Mesenchymal stem cell (in vitro differentiated cells and primary cell): ENCODE measurements at places on chromosomes 2 and 18.

DNA sequence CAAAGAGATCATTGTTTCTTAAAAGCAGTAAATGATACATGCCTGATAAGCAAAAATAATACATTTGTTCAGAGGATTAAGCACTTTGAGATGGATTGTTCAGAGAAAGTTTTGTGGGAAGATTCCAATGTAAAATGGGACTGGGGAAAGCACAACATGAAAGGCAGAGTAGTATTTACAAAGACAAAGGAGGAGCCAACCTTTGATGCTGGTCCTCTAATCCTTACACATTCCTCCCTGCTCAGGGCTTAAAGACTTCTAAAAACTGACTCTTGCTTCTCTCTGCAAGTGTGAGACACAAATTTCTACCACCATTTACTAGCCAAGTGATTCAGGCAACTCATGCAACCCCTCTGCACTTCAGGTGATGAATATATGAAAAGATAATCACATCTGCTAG, 47.2 kb upstream of the REG3G start:
- no peak overlapping the region for H3K4me3 ChIP-seq
- DNase-seq: no peak
- H3K27ac ChIP-seq: no peak overlapping the region
- no peaks in the 10 kb centered on the region for H3K27me3 ChIP-seq
- H3K4me1 ChIP-seq: no peaks in the 10 kb centered on the region

GRCh38 chr18:69574401-69574800, 173.7 kb downstream of the DOK6 start:
- H3K27me3 ChIP-seq: no peaks in the 10 kb centered on the region
- H3K4me1 ChIP-seq: no peaks in the 10 kb centered on the region
- H3K27ac ChIP-seq: no peak overlapping the region

DNA sequence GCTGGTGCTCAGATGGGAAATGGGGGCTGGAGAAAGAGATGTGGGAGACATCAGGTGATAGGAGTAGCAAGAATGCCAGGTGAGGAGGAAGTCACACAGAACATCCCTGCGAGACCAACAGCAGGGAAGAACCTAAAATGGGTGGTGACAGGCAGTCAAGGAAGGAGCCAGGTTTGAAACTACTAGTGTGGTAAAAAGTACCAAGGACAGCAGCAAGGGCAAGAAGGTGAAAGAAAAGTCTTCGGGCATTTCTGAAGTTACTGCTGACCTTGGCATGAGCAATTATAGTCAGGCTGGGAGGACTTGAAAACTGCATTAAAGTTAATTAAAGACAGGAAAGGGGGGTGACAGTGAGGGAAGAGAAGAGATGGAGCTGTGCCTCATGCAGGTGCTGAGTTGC, 410.4 kb downstream of the RAD51AP2 start:
- peak; percentile 25 for DNase-seq
- no peaks in the 10 kb centered on the region for H3K36me3 ChIP-seq
- H3K27me3 ChIP-seq: no peaks in the 10 kb centered on the region
- H3K27ac ChIP-seq: no peak overlapping the region
- H3K4me3 ChIP-seq: no peak overlapping the region

DNA sequence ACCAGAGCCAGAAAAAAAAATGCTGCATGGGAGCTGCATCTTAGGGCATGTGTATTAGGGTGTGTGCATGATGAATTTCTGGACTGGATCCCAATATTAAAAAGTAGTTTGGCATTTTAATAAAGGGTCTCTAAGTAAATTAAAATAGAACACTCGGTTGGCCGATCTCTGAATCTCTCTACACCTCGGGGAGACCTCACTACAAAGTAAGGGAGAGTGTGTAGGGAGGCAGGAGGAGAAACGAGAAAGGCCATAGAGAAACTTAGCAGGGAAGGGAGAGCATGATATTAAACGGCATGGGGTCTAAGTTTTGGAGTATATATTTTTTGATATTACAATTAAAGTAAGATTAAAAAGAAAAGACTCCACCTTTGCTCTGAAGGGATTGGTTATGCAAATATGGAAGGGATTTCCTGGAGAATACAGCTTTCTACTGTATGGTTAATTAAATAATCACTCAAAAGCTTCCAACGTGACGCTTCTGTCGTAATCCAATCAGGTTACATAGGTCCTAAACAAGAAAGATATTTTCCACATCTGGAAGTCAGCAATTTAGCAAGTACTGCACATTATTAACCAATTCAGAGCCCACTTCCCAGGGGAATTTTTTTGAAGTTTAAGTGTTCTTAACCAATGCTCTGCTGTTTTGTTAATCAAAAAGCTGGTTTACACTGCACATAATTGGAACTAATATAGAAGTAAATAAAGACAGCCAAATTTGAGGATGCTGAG, 1.0 kb upstream of the ZEB2 start:
- H3K27me3 ChIP-seq: no peaks in the 10 kb centered on the region
- H3K27ac ChIP-seq: no peak overlapping the region
- DNase-seq: peak; percentile 76
- H3K4me1 ChIP-seq: peaks cover 5% of the 10 kb centered on the region
- no peak overlapping the region for H3K4me3 ChIP-seq
- no peaks in the 10 kb centered on the region for H3K36me3 ChIP-seq

DNA sequence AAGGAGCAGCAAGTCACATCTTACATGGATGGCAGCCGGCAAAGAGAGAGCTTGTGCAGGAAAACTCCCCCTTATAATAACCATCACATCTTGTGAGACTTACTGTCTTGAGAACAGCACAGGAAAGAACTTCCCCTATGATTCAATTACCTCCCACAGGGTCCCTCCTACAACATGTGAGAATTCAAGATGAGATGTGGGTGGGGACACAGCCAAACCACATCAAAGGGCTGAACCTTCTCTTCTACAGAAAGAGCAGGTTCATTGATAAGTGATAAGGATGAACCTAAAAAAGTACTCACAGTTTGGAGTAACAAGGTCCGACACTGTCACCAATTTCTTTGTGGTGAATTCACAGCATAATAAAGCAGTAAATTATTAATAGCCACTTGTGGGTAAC, 422.2 kb upstream of the FSIP2 start:
- no peak overlapping the region for H3K27ac ChIP-seq
- H3K36me3 ChIP-seq: no peaks in the 10 kb centered on the region
- no peak overlapping the region for H3K4me3 ChIP-seq
- DNase-seq: no peak
- H3K27me3 ChIP-seq: no peaks in the 10 kb centered on the region

- H3K4me1 ChIP-seq: peaks cover 15% of the 10 kb centered on the region
- DNase-seq: no peak
- no peak overlapping the region for H3K27ac ChIP-seq
These were observed 49.7 kb downstream of the CYRIA start for GRCh38 chr2:16615687-16616615.

DNA sequence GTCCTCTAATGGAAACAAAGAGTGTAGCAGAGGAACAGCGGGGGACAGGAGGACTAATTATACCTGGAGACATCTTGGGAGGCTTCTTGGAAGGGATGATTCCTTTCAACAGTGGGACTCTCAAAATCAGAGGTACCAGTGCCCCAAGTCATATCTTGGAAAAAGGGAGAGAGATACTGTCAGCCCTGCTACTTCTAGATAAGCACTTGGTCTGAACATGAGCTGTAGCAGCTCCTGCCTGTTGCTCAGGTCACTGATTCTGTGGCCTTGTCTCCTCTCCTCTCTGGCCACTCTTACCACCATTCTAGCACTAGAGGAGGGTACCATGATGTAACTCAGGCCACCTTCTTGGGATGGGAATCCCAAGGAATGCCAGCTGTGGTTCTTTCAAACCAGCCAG, 54.5 kb downstream of the MFSD6 start:
- H3K36me3 ChIP-seq: no peaks in the 10 kb centered on the region
- H3K27ac ChIP-seq: no peak overlapping the region
- H3K27me3 ChIP-seq: no peaks in the 10 kb centered on the region
- no peaks in the 10 kb centered on the region for H3K4me1 ChIP-seq
- no peak overlapping the region for H3K4me3 ChIP-seq

DNA sequence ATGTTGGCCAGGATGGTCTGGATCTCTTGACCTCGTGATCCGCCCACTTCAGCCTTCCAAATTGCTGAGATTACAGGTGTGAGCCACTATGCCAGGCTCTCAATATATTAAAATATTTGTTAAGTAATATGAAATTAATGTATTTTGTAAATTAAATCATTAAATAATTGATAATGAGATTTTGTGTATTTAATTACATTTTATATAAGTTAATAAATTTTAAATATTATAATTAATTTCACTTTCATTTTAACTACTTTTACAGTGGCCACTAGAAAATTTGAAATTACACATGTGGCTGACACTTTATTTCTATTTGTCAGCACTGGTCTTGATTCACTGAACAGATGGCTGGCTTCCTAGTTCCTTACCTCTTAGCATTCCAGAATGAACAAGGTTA, 102.6 kb downstream of the DPP10 start:
- H3K27ac ChIP-seq: no peak overlapping the region
- no peak for DNase-seq
- H3K4me1 ChIP-seq: no peaks in the 10 kb centered on the region
- H3K27me3 ChIP-seq: peaks cover 3% of the 10 kb centered on the region

DNA sequence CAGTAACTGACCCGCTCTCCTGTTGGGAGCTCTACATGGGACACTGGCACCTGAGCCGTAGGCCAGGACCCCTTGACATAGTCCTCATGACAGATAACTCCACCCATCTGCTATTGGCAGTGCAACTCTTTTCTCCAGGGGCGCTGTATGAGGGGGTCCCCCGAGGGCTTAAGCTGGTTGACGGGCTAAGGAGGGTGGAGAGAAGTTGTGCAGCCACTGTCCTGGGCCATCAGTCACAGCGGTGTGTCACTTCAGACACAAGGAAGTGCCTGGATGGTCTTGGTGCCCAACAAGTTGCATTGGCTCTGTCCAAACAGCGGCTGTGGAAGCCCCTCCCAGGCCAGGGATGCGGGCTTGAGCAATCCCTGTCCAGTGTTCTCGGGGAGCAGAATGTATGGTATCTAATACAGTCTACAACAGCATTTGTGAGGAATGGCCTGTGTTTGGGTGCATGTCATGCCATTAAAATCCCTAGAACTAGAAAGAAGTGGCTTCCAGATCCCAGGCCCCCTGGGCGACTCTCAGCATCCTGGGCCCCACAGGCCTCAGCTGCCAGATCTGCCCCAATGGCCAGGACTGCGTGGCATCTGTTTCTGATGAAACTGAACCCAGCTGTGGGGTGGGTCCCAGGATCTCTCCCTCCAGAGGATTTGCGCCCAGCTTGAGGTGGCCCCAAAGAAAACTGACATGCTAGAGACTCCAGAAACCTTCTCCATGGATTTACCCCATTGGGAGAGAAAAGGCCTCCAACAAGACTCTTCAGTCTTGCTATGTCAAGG, 23.3 kb downstream of the TTC32 start:
- DNase-seq: no peak
- H3K4me1 ChIP-seq: no peaks in the 10 kb centered on the region
- H3K27me3 ChIP-seq: no peaks in the 10 kb centered on the region
- H3K4me3 ChIP-seq: no peak overlapping the region

- no peak for DNase-seq
- peaks cover 6% of the 10 kb centered on the region for H3K4me1 ChIP-seq
- no peaks in the 10 kb centered on the region for H3K27me3 ChIP-seq
- H3K4me3 ChIP-seq: no peak overlapping the region
- no peaks in the 10 kb centered on the region for H3K36me3 ChIP-seq
These were observed 166.9 kb downstream of the ETAA1 start for GRCh38 chr2:67564076-67564475.

GRCh38 chr18:12534820-12535219, 123.1 kb downstream of the SPIRE1 start:
- DNase-seq: no peak
- H3K36me3 ChIP-seq: no peaks in the 10 kb centered on the region
- H3K27ac ChIP-seq: no peak overlapping the region
